ENCODE measurements at places on chromosomes 3 and 15. TPM values are rescaled to one million over a fixed set of nuclear protein-coding genes. Genes with fewer than 3 reads are reported as not detected.

The TM4SF1 gene
- 0.27 TPM for total RNA-seq

The RAB6B gene
- total RNA-seq: 0.24 TPM

The CHL1 gene
- total RNA-seq: not detected

The GOLGA6L10 gene
- 1.7 TPM for total RNA-seq

The NME9 gene
- total RNA-seq: not detected

The RTP1 gene
- total RNA-seq: not detected

The SLC2A2 gene
- total RNA-seq: not detected

The SPATA12 gene
- total RNA-seq: not detected

- no peak for DNase-seq
Measured at GRCh38 chr3:60333710-60334109, 917.5 kb downstream of the FHIT start.

DNA sequence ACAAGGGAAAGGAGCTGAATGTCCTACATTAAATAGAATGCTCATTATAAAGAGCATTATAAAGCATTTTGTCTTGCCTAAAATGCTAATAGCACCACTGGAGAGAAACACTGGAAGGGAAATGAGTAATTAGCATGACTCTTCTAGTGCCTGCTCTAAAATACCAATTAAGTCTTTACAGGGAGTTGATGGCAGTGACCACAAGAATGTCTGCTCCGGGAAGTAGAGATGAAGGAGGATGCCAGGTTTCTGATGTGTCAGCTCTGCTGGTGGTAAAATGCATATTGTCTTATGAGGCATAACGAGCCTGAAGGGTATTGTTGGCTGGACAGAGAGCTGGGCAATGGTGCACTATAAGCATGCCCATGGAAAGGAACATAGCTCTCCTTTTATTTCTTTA, 49.5 kb downstream of the MYLK start:
- no peak for DNase-seq

DNA sequence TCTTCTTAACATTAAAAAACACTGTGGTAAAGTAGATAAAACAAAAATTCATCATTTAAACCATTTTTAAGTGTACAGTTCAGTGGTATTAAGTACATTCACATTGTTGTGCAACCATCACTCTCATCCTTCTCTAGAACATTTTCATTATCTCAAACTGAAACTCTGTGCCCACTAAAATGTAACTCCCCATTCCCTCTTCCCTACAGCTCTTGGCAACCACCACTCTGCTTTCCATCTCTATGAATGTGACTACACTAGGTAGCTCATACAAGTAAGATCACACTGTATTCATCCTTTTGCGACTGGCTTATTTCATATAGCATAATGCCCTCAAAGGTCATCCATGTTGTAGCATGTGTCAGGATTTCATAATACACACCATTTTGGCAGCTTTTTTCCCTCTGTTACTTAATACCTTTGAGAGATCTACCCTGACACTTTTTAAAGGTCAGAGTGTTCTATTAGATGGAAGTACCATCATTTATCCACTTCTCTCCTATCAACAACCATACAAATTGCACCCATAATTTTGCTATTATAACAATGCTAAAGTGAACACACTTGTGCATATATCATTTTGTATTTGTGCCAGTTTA, 42.9 kb upstream of the FRMD4B start:
- DNase-seq: no peak
